ENCODE measurements at places on chromosomes 12 and 14. TPM values are rescaled to one million over a fixed set of nuclear protein-coding genes. Genes with fewer than 3 reads are reported as not detected.
A peak's percentile ranks its signal among the peaks of the same experiment; 100 is the strongest.

The BMP4 gene
- not detected for total RNA-seq

The CLEC7A gene
- total RNA-seq = not detected

The ACOT6 gene
- not detected for total RNA-seq

The MBIP gene
- total RNA-seq = 33.0 TPM

The CALCOCO1 gene
- total RNA-seq = 17.1 TPM

The SAMD4A gene
- 2.7 TPM for total RNA-seq

The TMX1 gene
- 55.9 TPM for total RNA-seq

The PRB2 gene
- total RNA-seq = not detected

GRCh38 chr12:76920172-76921099, 41.6 kb upstream of the CSRP2 start:
- H3K4me3 ChIP-seq = no peak overlapping the region
- peak; percentile 25 for DNase-seq
- H3K27ac ChIP-seq = no peak overlapping the region
- H3K27me3 ChIP-seq = peaks cover 1% of the 10 kb centered on the region
- H3K4me1 ChIP-seq = peaks cover 8% of the 10 kb centered on the region

DNA sequence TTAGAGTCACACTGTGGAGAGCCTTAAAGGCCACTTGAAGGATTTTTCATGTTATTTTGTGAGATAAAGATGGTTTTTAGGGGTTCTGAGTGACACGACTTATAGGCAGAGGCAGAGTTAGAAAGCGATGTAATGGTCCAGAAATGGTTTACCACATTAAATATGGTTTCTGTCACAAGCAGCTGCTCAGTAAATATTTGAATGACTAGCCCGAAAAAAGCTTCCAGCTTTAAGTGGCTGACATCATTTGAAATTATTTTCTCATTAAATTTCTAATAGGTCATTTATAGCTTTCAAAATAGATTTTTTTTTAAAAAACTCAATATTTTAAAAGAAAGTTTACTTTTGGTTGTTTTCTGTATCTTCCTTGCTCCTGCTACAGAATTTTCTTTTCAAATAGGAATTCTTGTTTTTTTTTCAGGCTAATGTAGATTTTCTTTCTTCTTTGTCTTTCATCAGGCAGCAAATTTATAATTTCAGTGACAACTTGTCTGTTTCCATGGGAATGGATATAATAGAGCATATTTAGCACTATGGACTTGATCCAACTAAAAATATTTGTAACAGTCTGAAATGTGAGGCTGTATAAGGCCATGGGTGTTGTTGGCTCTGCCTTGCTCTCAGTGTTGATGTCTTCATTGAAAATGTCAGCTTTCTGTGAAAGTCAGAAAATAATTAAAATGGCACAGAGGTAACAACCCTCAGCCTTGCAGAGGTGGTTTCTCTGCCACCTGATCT, 700.0 kb downstream of the TMTC2 start:
- no peak for DNase-seq
- H3K27ac ChIP-seq = no peak overlapping the region
- H3K27me3 ChIP-seq = no peaks in the 10 kb centered on the region
- H3K4me3 ChIP-seq = no peak overlapping the region
- no peaks in the 10 kb centered on the region for H3K36me3 ChIP-seq

GRCh38 chr12:18861287-18861858, 123.5 kb downstream of the CAPZA3 start:
- H3K27ac ChIP-seq = no peak overlapping the region
- no peaks in the 10 kb centered on the region for H3K27me3 ChIP-seq
- H3K36me3 ChIP-seq = no peaks in the 10 kb centered on the region
- no peaks in the 10 kb centered on the region for H3K4me1 ChIP-seq

GRCh38 chr12:11763760-11764520, 114.5 kb downstream of the ETV6 start:
- no peak overlapping the region for H3K4me3 ChIP-seq
- H3K27me3 ChIP-seq = no peaks in the 10 kb centered on the region
- DNase-seq = no peak
- peak overlapping the region; percentile 70 for H3K27ac ChIP-seq
- peaks cover 21% of the 10 kb centered on the region for H3K36me3 ChIP-seq
- peaks cover 90% of the 10 kb centered on the region for H3K4me1 ChIP-seq

DNA sequence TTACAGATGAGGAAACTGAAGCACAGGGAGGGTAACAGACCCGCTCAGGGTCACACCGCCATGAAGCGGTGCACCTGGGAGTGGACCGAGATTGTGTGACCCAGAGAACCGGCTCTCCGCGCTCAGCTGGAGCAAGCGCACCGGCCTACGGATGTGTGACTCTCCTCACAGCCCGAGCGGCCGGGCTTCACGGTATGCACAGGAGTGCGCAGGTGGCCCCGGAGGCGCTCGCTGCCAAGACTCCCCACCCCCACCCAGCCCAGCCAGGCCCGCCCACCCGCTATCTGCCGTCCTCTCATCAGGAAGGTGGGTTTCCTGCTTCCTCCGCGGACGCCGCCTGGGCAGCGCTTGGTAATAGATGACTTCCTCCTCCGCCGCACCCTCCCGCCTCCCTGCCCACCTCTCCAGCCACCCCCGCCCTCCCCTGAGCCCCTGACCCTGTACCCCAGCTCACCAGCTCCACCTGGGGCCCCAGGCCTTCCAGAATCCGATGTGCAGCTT, 110.7 kb downstream of the NCOR2 start:
- peak; percentile 54 for DNase-seq
- peaks cover 29% of the 10 kb centered on the region for H3K36me3 ChIP-seq
- no peak overlapping the region for H3K27ac ChIP-seq
- peak overlapping the region; percentile 39 for H3K4me3 ChIP-seq
- H3K27me3 ChIP-seq = no peaks in the 10 kb centered on the region
- H3K4me1 ChIP-seq = peaks cover 47% of the 10 kb centered on the region

- H3K4me3 ChIP-seq = no peak overlapping the region
- H3K36me3 ChIP-seq = no peaks in the 10 kb centered on the region
- H3K27ac ChIP-seq = no peak overlapping the region
- DNase-seq = no peak
- H3K27me3 ChIP-seq = peaks cover 6% of the 10 kb centered on the region
- no peaks in the 10 kb centered on the region for H3K4me1 ChIP-seq
Observed at GRCh38 chr12:14621826-14622225, 54.1 kb upstream of the PLBD1 start.

DNA sequence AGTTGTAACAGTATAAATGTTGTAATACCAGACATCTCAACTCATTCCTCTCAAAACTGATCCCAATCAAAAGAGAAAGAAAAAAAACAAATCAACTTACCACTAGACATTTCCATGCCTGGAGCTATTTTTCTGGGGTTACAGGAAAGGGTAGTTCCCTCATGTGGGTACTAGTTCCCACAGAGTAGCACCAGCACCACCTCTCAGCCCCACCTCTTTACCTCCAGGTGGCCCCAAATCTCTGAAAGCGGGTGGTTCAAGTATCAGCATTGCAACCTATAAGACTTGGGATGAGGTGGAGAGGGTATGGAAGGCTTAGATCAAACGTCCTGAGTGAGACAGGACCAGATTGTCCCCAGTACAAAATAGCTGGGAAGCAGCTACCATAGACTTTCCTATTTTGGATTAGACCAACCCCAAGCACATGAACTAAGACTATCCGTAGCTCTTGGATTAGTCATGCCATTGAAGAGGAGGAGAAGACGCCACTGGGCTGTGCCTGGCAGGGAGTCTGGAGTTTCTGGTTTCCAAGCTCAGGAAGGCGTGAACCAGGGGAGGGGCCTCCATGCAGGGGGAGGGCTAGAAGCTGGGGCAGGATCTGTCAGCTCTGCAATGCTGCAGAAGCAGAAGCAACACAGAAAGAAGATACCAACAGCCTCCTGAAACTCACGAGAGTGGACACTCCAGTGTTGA, at the start of gene SLC39A2:
TSS of gene SLC39A2 (plus strand) at position 620 of the 693 bp plus-strand sequence. CDS start 154 bp downstream, outside the sequence.
- peaks cover 23% of the 10 kb centered on the region for H3K4me1 ChIP-seq
- DNase-seq = no peak
- H3K36me3 ChIP-seq = peaks cover 33% of the 10 kb centered on the region

DNA sequence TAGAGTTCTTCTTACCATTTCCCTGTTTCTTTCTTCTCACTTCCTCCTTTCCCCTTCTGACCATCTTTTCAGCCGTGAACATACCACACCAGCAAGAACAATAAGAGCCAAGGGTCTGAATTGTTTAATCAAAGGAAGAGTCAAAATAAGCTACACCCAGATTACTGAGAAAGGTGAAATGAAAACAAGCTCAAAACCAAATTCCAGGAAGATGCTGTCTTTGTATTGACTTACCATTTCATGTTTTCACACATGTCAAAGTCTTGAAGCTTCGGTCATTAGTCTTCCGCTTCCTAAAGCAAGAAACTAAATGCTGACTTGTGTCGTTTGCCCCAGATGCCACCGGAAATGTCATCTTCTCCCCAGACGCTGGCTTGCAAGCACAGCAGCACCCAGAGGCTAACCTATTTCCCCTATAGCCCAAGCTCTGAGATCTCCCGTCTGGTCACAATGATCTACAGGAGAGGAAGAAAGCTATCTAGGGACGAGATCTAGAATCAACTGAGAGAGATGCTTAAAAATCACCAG, 136.5 kb upstream of the AMIGO2 start:
- peak overlapping the region; percentile 89 for H3K4me3 ChIP-seq
- no peaks in the 10 kb centered on the region for H3K27me3 ChIP-seq
- H3K27ac ChIP-seq = peak overlapping the region; percentile 96
- H3K36me3 ChIP-seq = peaks cover 82% of the 10 kb centered on the region
- peaks cover 38% of the 10 kb centered on the region for H3K4me1 ChIP-seq

DNA sequence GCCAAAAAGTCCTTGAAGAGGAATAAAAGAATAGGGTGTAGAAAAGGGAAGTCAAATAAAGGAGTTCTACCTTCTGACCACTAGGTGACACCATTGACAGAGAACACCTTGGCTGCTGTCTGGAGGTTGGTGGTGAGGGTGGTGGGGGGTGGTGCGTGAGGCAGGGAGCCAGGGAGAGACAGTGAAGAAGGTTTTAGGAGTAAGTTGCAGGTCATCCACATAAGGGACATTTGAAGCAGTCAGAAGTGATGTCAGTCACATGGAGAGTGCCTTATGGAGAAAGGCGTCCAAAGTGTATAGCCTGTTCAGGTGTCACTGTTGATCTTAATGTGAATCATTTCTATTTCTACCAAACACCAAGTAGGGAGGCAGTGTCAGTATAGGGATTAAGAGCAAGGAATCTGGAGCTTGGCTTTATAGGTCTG, 279.3 kb upstream of the DDHD1 start:
- H3K27me3 ChIP-seq = peaks cover 3% of the 10 kb centered on the region
- H3K36me3 ChIP-seq = no peaks in the 10 kb centered on the region
- H3K27ac ChIP-seq = no peak overlapping the region
- no peak overlapping the region for H3K4me3 ChIP-seq

GRCh38 chr12:5391653-5392052, 40.3 kb upstream of the NTF3 start:
- H3K27ac ChIP-seq = no peak overlapping the region
- no peak for DNase-seq
- no peaks in the 10 kb centered on the region for H3K36me3 ChIP-seq
- no peak overlapping the region for H3K4me3 ChIP-seq
- H3K4me1 ChIP-seq = no peaks in the 10 kb centered on the region
- peaks cover 12% of the 10 kb centered on the region for H3K27me3 ChIP-seq

DNA sequence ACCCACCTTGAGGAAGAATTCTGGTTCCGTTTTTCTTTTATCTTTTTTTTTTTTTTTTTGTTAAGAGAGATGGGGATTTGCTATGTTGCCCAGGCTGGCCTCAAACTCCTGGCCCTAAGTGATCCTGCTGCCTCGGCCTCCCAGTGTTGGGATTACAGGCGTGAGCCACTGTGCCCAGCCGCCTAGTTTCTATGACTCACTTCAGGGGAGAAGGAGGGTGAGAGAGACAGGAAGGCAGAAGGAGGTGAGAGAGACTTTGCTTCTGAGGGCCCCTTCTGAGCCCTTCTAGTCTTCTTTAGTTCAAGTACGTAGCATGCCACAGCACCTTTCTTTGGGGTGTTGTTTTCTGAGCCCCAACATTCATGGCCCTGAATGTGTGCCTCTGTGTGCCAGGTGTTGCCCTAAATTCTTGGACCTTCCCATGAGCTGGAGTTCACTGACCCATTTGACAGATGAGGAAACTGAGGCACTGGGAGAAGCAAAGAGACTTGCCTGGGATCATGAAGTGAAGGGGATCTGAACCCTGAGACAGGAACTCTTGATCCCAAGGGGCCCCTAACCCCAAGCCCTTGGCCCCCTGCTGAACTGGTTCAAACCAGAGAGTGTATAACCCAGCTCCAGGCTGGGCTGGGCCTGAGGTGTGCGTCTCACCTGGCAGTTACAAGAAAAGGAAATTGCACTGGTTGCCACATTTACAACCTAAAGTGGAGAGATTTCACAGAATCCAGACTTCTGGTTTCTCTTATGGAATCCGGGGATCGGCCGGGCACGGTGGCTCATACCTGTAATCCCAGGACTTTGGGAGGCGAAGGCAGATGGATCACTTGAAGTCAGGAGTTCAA, 20.8 kb downstream of the SH2B3 start:
- H3K27ac ChIP-seq = peak overlapping the region; percentile 81
- H3K4me1 ChIP-seq = peaks cover 76% of the 10 kb centered on the region
- H3K27me3 ChIP-seq = no peaks in the 10 kb centered on the region
- peak overlapping the region; percentile 15 for H3K4me3 ChIP-seq

GRCh38 chr12:32906399-32907165, 10.0 kb upstream of the PKP2 start:
- no peak overlapping the region for H3K4me3 ChIP-seq
- H3K4me1 ChIP-seq = no peaks in the 10 kb centered on the region
- H3K27me3 ChIP-seq = peaks cover 9% of the 10 kb centered on the region
- DNase-seq = peak; percentile 16
- H3K27ac ChIP-seq = no peak overlapping the region
- no peaks in the 10 kb centered on the region for H3K36me3 ChIP-seq

DNA sequence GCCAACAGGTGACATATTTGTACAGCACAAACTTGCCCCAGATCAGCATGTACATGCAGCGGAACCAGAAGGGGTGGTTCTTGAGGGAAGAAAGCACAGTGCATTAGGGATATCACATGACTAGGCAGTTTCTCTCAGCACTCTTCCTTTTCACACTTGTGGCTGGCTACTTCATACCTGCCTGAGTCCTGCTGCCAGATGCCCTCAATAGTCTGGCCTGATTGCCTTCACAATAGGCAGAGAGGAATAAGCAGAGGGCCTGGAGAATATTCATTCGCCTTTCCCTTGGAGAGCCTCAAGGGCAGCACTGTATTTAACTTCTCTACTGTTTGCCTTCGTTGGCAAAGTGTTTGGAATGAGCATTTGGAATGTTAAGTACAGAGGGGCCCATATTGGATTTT, 7.9 kb downstream of the EMG1 start:
- H3K27me3 ChIP-seq = no peaks in the 10 kb centered on the region
- peaks cover 7% of the 10 kb centered on the region for H3K4me1 ChIP-seq
- no peak for DNase-seq
- H3K36me3 ChIP-seq = peaks cover 63% of the 10 kb centered on the region

DNA sequence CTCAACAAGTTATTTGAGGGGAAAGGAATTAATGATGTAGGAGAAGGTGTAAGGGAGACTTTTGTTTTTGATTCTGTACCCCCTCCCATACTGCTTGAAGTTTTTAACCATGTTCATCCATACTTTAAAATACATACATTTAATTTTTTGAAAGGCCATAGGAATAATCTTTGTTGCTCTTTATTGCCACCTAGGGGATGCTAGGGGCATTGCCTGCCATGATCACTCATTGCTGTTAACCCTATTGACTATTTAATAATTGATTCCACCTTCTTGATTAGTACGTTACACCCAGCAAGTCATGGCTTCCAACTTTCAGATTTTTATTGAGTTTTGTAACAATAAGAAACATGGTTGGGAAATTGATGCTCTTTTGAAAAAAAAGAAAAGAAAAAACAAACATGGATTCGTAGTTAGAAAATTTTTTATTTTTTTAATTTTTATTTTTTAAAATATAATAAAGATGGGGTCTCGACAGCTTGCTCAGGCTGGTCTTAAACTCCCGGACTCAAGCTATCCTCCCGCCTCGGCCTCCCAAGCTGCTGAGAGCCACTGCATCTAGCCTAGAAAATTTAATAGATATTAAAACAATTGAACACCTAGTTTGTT, 8.5 kb upstream of the PRKAB1 start:
- H3K36me3 ChIP-seq = no peaks in the 10 kb centered on the region
- DNase-seq = peak; percentile 61
